ENCODE measurements at places on chromosomes 7 and 10.

DNA sequence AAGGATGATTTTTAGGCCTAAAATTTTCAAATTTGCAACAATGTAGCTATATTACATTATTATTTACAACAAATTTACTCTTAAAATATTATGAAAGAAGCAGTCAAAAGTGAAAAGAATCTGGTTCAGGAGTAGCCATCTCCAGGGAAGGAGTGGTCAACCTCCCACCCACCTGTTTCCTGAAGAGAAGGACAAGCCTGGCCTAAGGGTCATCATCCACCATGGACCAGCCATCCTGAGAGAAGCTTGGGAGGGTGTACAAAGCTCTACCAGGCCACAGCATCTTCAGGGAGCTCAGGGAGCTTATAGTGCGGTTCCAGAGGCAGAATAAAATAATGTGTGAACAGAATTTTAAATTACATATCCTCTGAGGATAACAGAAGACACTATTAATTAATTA, 38.1 kb downstream of the COL1A2 start:
- DNase-seq, result no peak

DNA sequence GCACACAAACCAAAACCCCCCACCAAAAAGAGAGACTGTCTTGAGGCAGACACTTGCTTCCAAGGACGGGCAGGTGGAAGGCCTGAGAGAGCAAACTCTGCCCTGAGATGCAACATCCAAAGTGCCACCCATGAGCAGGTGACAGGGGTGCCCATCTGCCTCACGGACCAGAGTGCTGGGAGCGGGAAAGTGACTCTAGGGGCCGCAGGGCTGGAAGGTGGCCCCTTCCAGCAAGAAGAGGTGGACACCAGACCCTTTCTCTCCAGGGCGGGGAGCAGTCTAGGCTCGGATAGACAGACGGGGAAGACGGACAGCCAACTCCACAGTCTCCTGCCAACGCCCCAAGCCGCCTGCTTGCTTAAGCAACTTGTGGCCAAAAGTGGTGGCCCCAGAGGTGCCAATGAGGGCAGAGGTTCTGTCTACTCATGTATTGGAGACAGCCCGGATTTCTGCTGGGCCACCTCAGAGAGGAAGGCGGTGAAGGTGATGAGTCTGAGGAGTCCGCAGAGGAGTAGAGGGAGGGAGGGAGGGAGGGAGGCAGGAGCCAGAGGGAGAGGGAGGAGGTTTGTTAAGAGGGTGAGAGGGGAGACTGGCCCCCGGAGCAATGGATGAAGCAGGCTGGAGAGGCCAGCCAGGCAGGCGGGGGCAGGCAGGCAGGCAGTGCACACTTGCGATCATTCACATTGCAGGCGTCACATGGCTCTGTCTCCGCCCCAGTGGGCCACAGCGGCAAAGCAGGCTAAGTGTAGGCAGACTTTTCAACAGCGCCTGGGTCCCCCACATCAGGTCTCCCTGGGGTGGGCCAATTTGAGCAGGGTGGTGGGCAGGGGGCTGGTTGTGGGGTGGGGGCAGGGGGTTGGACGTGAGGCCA, 65.6 kb downstream of the SLC29A4 start:
- DNase-seq, result no peak

GRCh38 chr10:131250454-131251145, 60.9 kb downstream of the TCERG1L start:
- DNase-seq, result no peak

DNA sequence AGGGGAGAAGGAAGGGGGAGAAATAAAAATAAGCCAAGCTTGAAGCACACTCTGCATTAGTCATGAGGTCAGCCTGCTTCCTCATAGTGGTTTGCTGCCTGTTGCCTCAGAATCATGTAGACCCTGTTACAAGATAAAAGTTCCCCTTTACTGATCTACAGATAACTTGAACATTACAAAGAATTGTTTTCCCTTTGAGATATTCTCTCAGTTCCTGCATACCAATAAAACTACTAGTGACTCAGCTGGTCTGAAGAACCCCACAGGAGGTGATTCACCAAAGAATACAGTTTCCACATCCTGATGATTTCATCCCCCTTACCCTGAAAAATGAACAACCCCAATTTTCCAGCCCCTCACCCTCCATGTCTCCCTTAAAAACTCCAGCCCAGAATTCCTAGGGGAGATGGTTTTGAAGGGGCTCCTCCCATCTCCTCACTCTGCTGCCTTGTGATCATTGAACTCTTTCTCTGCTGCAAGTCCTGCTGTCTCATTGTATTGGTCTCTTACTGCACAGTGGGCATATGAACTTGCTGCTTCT, 31.5 kb upstream of the NRP1 start:
- DNase-seq, result no peak

DNA sequence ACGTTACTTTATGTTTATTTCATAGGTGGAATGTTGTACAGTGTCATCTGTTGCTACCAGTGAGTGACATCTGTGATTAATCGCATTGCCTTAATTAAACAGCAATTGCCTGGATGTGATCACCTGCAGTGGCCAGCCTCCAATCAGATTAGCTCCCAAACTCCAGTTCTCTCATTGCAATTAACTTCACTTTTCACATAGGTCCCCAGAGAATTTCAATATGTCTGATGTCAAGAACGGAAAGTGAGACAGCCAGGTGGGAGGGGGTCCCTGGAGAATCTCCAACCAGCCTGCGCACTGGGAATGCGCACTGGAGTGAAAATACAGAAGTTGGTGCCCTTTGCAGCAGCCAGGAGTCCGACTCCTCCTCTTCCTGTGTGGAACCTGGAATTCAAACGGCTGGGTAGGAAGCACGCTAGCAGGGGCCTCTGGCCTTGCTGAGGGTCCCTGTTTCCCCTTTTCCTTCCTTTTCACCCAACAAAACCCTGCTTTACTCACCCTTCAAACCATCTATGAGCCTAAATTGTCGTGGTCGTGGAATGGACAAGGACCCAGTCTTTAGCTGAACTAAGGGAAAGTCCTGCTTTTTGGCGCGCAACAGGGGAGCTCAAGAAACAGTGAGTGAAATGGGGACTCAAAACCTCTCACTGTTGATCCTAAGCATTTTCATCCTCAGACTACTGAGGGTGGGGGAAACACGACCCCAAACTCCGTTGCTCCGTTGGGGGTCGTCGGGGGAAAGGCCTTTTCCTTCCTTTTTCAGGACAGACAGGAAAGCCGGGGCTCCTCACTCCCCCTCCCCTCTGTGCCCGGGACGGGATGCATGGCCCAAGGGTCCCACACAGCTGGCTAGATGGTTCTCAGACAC, 1355.5 kb upstream of the LRRTM3 start:
- peak; percentile 28 for DNase-seq

- DNase-seq, result no peak
These were observed 128.4 kb upstream of the ZNF746 start for GRCh38 chr7:149625947-149626392.

DNA sequence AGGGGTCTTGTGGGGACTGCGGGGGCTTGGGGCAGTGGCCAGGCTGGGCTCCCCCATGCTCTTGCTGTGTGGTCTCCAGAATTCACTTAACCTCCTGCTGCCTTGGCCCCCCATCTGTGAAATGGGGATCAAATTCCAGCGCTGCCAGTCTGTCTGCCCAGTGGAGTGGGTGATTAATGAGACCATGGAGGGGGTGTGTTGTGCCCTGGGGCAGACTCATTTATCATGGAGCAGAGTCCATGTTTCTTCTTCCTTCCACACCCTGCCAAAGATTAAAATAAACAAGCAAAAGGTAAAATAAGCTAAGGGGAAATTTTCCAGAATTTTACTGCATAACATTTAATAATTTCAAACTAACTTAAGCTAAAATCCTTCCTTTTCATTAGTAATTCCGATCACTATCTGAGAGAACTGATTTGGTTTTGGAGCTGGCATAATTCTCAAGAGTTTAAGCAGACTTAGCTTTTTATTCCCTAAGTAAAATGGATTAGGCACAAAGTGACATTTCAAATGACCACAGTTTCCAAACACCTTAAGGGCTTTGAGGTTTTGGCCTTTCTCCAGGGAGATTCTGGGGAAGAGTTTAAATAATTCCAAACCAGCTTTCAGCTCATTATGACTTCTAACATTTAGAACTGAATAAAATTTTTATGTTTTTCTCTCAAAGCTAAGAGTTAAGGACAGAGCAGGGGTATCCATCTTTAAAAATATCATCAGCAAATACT, 211.9 kb downstream of the CXCL12 start:
- no peak for DNase-seq

DNA sequence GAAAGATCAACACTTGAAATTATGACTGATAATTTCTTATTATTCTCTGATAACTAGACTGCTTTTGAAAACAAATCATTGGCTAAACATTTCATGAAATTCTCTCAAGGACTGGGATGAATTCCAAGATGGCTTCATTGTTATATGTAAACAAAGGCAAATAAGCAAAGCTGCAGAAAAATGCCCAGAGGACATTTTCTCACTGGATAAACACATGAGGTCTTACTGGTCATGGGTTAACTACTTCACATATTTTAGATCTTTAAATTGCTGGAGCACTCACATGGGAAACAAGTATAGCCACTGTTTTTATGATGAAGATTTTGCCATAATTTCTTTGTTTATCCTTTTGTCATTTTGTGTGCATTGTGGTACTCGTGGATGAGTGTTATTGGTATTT, 239.1 kb downstream of the PHF14 start:
- DNase-seq, result no peak

DNA sequence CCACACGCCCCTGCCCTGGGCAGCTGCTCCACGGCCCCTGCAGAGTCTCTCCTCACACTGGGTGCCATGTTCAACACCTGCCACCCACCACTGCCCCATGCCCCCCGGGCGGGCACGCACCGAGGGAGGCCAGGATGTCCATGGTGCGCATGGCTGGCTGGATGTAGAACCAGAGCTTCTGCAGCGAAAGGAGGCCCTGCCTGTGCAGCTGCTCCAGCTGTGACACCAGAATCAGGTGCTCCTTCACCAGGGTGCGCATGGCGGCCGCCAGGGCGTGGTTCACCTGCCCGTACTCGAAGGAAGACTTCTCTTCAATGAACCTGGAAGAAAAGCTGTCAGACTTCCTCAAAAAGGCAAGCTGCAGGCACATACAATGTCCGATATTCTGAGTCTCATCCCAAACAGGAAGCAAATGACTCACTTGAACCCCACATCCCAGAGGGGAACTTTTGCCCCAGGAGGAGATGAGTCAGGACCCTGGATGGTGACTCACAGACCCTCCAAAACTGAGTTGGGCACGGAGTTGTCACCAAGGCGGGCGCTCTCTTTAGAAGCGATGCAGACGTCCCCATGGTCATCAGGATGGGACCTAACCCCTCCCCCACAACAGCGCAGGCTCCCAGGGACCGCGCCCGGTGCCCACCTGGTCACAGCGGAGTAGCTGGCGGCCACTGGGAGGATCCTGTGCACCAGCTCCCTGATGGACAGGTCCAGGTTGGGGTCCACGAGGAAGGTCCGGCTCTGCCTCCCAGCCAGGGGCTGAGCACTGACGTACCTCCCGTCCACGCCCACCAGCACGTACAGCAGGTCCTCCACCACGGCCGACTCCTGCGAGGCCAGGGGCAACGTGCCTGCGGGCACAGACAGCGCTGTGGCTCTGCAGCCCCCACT, 15.5 kb downstream of the TUBGCP2 start:
- peak; percentile 27 for DNase-seq

DNA sequence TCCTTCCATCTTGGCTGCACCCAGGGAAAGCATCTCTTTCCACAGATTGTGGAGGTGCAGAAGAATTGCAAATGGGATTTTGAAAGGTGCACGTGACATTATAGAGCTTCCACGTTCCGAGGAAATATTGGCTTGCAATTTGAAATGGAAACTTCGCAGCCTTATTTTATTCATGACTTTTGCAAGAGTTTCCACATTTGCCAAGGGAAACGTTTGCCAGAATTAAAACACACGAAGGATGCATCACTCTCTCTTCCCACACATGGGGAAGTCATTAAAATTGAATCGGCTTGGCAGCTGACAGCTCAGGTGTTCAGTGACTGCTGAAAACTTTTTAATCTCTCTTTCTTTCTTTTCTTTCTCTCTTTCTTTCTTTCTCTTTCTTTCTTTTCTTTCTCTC, 475.4 kb upstream of the IGFBP3 start:
- DNase-seq, result no peak
